ENCODE measurements at places on chromosomes 2 and 18.

- DNase-seq = no peak
These were observed 1.7 kb upstream of the POLR2D start for GRCh38 chr2:127859712-127860085.

DNA sequence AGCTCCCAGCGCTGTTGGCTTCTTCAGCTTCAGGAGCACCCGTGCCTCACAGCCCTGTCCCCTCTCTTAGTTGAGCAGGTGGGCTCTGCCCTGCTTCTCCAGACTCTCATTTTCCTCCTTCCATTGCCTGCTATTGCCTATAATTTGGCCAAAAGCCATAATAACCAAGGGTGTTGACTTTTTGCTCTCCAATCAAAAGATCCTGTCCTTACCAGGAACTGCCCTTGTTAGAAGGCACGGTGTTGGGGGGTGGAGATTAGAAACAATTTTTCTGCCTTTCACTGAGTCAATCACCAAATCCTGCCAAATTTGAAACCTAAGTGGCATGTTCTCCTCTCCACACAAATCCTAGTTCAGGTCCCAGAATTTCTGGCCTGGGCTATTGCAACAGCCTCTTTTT, 16.7 kb upstream of the PDIA6 start:
- no peak for DNase-seq

- DNase-seq = no peak
These were observed 12.5 kb upstream of the ATOH8 start for GRCh38 chr2:85741211-85741832.

- DNase-seq = no peak
These were observed 78.8 kb upstream of the TTC21B start for GRCh38 chr2:166032361-166032760.

- no peak for DNase-seq
These were observed 79.5 kb upstream of the ODC1 start for GRCh38 chr2:10527585-10527984.

- no peak for DNase-seq
These were observed 95.0 kb downstream of the PID1 start for GRCh38 chr2:229176136-229176535.

GRCh38 chr2:238986491-238987351, 138.8 kb downstream of the TWIST2 start:
- DNase-seq = no peak

Data from NCI-H774 (cell line).